Stimulated activated naive CD4-positive, alpha-beta T cell treated with Interleukin-2 at 50 U/mL for 16 hours (primary cell): ENCODE measurements at places on chromosomes 3 and 15.

GRCh38 chr15:64107337-64107736 lies 11.6 kb downstream of the SNX1 start:
- no peak for DNase-seq

GRCh38 chr3:47355010-47355409 lies 25.8 kb upstream of the PTPN23 start:
- no peak for DNase-seq

GRCh38 chr3:74463515-74463914 lies 150.9 kb downstream of the CNTN3 start:
- no peak for DNase-seq

- DNase-seq = no peak
Measured at GRCh38 chr3:183439515-183439914, 11.1 kb upstream of the MCF2L2 start.

DNA sequence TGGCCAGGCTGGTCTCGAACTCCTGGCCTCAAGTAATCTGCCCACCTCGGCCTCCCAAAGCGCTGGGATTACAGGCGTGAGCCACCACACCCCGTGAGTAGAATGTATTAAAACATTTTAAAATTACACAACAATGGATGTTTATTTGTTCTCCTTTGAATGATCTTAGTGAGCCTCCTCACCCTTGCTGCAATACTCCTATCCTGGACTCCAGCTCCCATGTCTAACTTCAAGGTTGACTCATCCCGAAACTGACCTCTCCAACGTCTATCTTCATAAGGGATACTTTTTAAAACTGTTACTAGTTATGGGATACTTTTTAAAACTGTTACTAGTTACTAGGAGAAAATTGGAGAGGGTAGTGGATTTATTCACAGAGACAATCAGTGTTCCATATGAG lies 17.8 kb upstream of the RHCG start:
- DNase-seq = no peak

GRCh38 chr15:48041454-48041853 lies 79.3 kb upstream of the SLC24A5 start:
- no peak for DNase-seq

DNA sequence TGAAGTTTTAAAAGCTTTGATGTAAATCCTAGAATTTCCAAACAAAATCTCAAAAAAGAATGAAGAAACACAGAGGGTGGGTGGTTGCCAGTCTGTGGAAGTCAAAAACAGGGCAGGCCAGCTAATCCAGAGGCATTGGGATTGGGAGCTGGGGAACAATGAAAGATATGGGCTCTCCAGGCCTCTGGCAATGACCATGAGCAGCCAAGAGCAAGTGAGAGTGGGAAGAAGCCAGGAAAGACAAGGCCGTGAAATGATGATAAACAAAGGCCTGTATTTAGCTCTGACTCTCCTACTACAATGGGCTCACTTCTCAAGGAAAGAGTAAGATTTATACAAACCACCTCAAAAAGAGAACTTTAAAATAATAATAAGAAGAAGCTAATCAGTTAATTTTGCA lies 248.5 kb downstream of the ZMAT3 start:
- no peak for DNase-seq

DNA sequence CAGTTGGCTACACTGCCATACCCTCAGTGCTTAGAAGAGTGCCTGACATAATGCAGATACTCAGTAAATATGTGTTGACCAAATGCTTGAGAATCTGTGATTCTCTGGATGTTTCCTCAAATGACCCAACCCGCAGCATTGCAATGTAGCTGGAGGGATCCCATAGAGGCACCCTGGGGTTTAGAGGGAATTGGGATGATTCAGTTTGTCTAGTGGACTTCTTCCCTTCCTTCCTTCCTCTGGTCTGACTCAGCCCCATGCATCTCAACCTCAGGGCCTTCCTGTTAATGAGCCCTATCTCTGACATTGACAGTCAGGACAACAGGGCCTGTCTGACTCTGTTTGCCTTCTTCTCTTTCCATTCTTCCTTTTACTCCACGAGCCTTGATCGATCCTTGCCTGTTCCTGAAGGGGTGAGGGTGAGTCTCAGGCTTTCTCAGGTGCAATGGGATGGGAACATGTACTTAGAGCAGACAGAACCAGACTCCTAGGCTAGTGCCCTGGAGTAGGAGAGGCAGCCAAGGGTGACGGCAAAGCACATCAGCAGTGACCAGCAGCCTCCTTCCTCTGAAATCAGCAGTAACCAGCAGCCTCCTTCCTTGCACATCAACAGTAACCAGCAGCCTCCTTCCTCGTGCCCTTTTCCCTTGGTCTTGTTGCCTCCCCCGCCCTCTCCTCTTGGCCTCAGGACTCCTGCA lies 78.2 kb downstream of the DGKG start:
- DNase-seq = no peak

GRCh38 chr3:117036259-117036799 lies 326.8 kb downstream of the TUSC7 start:
- DNase-seq = no peak

DNA sequence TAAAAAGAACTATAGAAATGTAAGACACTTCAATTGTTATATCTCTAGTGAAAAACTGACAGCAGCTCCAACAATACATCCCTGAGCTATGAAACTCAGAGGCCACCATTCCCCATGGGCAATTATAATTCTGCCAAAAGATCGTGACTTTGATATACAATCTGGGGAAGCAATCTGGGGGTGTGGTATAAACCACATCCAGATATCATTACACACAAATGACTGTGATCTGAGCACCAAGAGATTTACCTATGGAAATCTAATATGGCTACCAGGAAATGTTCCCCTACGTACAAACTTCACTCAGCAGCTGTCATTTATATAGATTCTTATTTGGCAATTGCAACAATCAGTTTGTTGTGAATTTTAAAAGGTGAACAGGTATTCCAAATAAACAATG lies 110.3 kb downstream of the FRMD5 start:
- DNase-seq = no peak

GRCh38 chr15:91947683-91948608 lies 94.4 kb downstream of the SLCO3A1 start:
- DNase-seq = no peak

- no peak for DNase-seq
Measured at GRCh38 chr15:91021516-91022074, 799 bp downstream of the VPS33B start.
